GM12892 (cell line): ENCODE measurements at places on chromosomes 16 and 17.

DNA sequence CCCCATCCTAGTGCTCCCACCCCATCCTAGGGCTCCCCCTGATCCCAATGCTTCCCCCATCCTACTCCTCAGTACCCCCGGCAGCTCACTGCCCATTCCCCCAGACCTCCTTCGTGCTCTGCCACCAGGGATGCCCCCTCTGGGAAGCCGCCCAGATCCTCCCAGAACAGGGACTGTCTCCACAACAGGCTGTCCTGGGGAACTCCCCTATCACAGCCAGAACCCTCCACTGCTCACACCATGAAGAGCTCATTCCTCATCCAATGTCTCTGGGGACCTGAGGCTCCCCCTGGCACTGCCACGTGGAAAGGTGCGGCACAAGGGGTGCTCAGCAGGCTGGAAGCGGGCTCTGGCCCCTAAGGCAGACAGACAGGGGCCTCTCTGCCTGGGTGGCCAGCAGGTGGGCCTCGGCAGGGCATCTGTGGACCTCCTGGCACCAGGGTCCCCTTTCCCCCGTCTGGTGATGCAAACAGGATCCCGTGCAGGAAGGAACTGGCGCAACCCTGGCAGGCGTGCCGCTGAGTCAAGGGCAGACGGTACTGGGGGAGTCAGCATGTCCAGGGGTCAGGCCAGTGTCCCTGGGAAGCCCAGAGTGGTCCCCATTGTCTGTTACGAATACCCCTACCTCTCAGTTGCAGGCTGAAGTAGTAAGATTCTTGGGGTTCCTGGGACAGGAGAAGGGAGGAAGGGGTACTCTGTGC lies 14.8 kb upstream of the PVALEF start:
- no peak for DNase-seq

GRCh38 chr16:3880623-3881498 lies at the start of gene CREBBP:
Gene CREBBP, minus strand, starts transcription at chr16:3880713. Its CDS starts 797 bp downstream, at chr16:3879916.
- DNase-seq = peak; percentile 69

GRCh38 chr16:72620853-72621252 lies 427.1 kb downstream of the ZFHX3 start:
- DNase-seq = no peak

GRCh38 chr16:4315186-4316107 lies at the start of gene GLIS2:
Gene GLIS2, plus strand, starts transcription at chr16:4316067. Its CDS starts 16,214 bp downstream, at chr16:4332281.
- DNase-seq = no peak

DNA sequence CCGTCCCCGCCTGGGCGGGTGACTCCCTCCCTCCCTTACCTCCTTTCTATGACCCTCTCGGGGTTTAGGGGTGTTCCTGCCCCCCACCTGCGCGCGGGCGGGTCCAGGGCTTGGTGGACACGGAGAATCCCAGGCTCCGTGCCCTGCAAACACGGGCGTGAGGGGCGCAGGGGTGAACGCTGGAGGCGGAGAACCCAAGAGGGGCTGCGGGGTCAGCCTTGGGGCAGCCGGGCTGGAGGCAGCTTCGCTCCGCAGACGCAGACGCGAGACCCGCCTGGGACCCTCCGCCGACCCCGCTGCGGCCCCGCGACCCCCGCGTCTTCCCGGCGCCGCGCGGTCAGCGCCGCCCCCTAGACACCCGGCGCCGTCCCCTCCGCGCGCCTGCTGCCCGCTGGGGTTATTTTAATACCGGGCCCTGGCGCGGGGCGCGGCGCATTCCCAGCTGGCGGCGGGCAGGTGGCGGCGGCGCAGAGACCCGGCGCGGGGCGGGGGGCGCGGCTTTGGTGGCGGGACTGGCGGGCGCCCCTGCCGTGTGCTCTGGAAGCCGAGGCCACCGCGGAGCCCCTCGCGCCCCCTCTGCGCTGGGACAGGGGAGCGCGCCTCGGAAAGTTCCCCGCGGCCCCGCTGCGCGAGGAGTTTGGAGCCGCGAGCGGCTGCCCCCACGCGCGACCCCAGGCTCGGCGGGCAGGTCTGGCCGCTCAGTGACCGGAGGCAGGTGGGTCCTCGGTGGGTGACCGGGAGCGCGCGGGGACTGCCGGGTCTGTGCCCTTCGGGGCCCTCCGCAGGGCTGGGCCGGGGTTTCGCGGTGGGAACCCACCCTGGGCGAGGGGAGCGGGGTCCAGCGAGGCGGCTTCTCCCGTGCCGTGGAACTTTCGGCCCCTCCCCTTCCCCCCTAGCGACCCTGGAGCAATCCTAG lies at the start of gene UTS2R:
UTS2R (plus strand) TSS at position 433 of the 916 bp plus-strand sequence. CDS start 2,560 bp downstream, outside the sequence.
- DNase-seq = no peak

- DNase-seq = no peak
These were observed 20.6 kb downstream of the METTL22 start for GRCh38 chr16:8642146-8642545.

- no peak for DNase-seq
These were observed at the start of gene RNF112 for GRCh38 chr17:19410875-19411620. Gene RNF112, plus strand, starts transcription at chr17:19411232. Its CDS starts 177 bp downstream, at chr17:19411409.
